NCI-H524 treated with DMSO at 0.1 percent for 48 hours (cell line): ENCODE measurements at places on chromosomes 11 and 22.

DNA sequence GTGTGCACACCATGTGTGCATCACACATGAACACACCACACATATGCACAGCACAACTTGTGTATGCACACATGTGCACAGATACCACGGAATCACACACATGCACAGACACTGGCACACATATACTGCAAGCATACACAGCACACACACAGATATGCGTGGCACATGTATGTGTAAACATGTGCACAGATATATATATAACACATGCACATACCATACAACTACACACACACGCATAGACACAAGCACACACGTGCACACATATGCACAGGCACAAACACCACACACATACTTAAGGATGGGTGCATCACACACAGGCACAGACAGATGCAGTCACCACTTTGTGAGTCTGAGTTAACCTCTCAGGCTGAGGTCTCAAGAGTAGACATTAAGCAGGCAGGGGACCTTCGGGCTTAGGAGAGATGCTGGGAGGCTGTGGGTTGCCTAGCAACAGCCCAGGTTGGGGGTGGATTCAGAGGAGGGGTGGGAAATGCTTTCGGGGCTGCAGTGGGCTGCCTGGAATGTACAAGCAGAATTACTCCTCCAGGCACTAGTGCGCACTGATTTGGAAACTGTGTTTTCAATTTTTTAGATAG lies 82.9 kb downstream of the MYO18B start:
- no peak for DNase-seq

DNA sequence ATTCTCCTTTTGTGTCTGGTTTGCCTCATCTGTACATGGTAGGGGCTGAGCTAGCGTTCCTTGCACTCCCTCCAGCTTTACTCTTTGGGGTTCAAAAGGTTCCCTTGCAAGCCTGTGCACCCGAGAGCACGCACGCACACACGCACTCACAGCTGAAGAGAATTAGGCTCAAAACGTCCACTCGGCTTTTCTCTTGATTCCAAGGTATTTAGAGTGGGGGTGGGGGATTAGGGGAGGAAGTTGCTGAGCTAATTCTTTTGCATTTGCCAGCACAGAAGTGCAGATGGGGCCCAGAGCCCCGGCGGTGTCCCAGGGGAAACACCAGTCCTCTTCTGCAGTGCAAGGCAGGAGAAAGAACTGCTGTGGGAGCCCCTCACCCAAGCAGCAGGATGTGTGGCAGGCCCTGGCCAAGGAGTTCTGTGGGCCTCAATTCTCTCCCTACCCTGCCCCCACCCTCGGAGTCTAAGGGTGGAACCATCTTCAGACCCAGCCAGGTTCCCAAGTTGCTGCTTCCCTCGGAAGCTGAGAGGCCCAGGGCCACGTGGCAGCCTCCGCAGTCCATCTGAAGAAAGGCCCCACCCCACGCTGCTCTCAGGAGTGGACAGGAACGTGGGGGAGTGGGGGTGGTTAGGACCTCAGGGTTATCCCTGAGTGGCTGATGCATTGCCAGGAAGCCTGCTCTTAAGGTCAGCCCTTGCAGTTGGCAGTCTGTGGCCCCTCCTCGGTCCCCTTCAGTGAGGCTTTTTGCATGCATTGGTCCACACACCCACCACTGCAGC lies 3.8 kb upstream of the KCNQ1OT1 start:
- DNase-seq = peak; percentile 42

DNA sequence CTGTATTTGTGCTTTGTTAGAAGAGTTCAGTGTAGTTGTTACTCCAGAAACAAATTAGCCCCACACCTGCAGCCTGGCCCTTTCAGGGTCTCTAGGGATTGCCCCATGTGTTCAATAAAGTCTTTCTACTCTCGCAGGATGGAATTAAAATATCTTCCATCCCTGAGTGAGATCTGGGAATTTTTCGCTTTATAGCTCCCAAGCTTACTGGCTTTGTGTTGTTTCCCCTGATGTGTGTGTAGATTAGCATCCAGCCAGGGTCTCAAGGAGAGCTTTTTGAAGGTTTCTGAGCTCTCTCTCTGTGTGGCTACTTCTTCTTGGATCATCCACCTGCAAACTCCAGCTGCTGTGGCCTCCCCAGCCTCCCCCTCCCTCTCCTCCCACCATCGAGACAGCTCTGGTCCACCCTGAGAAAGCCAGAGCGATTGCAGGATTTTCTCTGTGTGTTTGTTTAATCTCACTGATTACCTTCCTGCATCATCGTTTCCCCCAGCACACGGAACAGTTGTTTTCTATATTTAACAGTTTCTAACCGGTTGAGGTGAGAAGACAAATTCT lies 553.5 kb downstream of the TBC1D22A start:
- DNase-seq = no peak

GRCh38 chr11:86668929-86669328 lies 3.5 kb downstream of the ME3 start:
- DNase-seq = no peak

GRCh38 chr22:27542602-27543001 lies 259.0 kb downstream of the MN1 start:
- no peak for DNase-seq

- DNase-seq = no peak
Observed at GRCh38 chr11:45646275-45646927, 19.0 kb downstream of the CHST1 start.

DNA sequence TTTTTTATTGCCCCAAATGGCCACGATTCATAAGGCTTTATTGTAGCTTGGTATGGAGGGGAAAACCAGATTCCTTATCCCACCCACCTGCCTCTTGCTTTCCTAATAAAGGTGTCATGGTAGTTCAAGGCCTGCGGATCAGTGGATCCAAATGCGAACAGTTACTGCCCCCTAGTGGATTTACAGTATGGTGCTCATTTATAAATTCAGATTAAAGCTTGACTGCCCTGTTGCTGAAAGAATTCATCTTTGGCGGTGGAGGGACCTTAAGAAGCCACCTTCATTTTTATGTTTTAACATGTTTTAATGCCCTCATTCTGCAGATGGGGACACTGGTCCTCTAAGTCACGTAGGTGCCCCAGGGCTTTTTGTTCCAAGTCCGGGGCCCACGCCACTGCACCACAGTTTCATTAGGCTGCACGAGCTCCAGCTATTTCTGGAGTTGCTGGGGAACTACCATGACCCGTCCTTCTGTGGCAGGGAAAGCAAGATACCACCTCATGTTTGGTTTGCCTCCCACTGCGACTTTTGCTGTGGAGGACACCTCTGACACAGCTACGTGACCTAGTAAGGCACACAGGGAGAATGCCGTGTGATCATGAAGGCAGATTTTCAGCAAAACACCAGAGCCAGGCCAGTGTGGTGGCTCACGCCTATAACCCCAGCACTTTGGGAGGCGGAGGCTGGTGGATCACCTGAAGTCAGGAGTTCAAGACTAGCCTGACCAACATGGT lies 15.6 kb upstream of the INCENP start:
- DNase-seq = no peak

- peak; percentile 25 for DNase-seq
Observed at GRCh38 chr11:67262731-67263675, 3.3 kb upstream of the GRK2 start.

- no peak for DNase-seq
Observed at GRCh38 chr11:33893711-33894397, 2.0 kb upstream of the LMO2 start.

- no peak for DNase-seq
Observed at GRCh38 chr11:7846003-7846402, 49.3 kb upstream of the OR5P2 start.

- DNase-seq = no peak
Observed at GRCh38 chr22:44180706-44181032, at the start of gene PARVG. PARVG (plus strand) TSS chr22:44180925; CDS start chr22:44183330, 2,405 bp downstream.

GRCh38 chr11:109526931-109527330 lies 104.9 kb downstream of the C11orf87 start:
- no peak for DNase-seq

GRCh38 chr11:132310390-132311375 lies 940.3 kb downstream of the NTM start:
- no peak for DNase-seq

DNA sequence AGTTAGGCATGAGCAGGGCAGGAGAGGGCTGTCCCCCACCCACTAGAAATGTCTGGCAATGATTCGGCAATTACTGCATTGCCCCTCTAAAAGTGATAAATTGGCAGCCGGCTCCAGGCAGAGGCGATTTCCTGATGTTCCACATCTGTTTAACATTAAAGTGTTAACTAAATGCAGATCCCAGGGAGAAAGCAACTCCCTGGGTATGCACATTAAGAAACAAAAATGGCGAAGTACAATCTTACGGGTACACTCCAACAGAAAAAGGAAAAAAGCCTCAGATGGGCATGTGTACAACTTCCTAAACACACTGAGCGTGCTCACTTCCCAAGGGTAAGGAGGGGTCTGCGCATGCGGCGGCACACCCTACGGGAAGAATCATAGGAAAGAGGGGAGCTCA lies 314.4 kb downstream of the CASP12 start:
- DNase-seq = no peak

DNA sequence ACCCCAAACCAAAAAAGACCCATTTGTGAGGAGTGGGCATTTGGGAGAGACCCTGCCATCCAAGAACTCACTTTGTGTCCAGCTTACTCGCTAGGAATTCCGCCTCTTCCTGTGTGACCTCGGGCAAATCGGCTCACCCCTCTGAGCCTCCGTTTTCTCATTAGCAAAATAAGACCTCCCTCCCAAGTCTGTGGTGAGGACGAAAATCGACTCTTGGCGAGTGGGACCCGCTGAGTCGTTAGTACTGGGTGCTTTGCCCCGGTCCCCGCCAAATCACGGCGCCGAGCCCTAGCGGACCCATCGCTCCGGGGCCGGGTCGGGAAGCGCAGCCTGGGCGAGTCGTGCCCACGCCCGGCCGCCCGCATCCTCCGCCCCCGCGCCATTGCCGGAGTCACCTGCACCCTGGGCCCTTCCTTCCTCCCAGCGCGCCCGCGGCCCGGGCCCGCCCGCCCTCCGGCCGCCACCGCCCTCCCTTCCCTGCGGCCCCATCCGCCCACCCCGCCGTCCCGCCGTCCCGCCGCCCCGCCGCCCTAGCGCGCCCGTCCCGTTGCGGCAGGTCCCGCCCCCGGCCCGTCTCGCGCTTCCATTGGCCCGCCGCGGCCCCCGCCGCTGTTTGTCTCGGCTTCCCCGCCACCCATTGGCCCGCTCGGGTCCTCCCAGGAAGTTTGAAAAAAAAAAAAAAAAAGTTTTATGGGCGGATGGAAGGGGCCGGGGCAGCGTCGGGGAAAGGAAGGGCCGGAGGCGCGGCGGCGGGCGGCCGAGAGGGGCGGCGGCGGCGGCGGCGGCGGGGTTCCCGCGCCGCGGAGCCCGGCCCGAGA lies 48.9 kb downstream of the TRIOBP start:
- no peak for DNase-seq

GRCh38 chr11:69541001-69541285 lies 59.5 kb downstream of the LINC01488 start:
- no peak for DNase-seq

- no peak for DNase-seq
Observed at GRCh38 chr11:68825571-68825970, 16.1 kb downstream of the CPT1A start.

DNA sequence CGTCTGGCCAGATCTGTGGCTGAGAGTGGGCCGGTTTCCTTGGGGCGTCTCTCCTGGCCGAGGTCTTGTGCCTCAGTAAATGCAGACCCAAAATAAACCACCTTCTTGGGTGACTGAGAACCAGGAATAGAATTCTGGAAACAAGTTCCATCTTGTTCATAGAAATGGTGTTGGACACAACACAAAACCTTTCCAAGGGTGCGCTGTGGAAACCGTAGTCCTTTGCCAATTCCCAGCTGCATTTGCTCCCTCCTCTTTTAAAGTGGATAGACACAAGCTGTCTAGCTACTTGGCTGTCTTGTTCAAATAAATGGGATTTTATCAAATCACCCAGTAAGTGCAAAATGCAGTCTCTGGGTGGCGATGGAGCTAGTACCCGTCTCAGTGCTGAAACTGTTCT lies 300.2 kb downstream of the SHANK2 start:
- no peak for DNase-seq

DNA sequence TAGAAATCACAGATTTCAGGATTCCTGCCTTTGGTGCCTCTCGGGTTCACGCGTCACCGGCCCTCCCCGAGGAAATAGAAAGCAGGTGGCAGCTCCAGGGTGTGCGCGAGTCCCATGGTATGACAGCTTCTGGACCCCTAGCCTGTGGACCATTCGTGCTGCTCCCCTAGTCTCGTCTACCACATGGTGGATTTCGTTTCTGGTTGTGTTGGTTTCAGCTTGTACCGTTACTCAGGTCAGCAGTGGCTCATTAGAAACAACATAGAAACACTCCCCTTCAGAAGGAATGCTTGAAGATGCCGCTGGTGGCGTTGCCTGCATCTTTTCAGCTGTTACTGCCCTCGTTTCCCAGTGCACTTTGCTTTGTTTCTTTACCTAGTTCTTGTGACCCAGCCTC lies 700 bp downstream of the TTC17 start:
- DNase-seq = no peak

DNA sequence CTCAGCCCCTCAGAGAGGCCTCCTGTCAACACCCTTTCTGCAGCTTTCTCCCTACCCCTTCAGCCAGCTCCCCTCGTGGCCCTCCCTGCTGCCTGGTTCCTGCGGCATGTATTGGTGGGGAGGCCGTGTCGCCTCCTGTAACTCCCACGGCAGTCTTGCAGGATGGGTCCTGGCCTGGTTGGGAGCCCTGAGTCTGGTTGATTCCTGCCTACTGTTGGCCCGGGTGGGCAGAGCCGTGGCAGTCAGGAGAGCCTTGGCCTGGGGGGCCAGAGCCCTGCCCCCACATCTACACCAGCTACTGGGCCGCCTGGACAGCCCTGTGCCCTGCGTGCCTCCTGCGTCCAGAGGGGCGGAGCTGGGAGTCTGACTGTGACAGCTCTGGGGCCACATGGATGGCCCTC lies 30.3 kb upstream of the GRAMD4 start:
- DNase-seq = no peak

DNA sequence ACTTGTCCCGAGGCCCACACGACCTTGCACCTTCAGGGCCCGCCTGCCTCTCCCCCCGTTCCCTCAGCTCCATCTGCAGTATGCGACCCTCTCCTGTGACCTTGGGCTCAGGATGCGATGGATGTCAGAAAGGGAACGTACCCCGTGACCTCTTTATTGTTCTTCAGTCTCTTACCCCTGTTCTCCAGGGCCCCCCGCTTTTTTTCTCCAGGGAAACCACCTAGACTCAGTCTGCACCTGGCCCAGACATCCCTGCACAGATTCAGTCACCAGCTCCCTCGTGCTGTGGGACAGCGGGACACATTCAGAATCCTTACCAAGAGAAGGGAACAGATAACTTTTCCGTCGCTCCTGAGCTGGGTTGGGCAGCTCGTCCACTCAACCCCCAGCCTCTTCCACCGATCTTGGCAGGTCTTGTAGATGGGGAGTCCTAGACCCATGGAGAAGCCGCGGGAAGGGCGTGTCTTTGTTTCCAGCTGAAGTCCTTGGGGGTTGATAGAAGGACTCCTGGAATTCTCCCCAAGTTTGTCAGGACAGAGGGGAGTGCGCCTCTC lies 1.4 kb upstream of the PHOX2A start:
- DNase-seq = no peak

- DNase-seq = no peak
Observed at GRCh38 chr11:123116486-123116885, 54.5 kb upstream of the HSPA8 start.

- DNase-seq = no peak
Observed at GRCh38 chr11:44674809-44675208, 52.0 kb upstream of the TSPAN18 start.
